GM12892 (cell line): ENCODE measurements at places on chromosomes 6 and 20.

GRCh38 chr20:49624317-49624716 lies 56.4 kb upstream of the PTGIS start:
- DNase-seq = no peak

DNA sequence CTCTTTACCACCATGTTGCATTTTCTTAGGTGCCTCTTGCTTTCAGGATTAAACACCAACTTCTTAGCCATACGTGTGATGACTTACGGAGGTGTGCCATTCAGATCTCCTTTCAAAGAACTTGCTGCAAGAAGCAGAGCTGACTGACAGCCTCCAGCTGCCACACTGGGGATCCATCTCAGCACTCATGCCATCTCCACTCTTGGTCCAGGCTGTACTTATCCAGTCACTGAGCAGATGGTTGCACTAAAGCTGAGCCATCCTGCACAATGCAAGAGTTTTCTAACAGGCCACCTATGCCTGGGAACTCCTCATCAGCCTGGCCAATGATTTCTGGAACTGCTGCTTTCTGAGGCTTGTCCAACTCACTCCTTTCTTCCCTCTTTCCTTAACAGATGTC lies 31.4 kb upstream of the KIF6 start:
- DNase-seq = no peak

GRCh38 chr6:34213772-34214171 lies 22.9 kb upstream of the HMGA1 start:
- DNase-seq = no peak

- no peak for DNase-seq
Measured at GRCh38 chr6:157982563-157983405, 1.1 kb downstream of the SYNJ2 start.
